ENCODE measurements at places on chromosomes 5 and 9.

DNA sequence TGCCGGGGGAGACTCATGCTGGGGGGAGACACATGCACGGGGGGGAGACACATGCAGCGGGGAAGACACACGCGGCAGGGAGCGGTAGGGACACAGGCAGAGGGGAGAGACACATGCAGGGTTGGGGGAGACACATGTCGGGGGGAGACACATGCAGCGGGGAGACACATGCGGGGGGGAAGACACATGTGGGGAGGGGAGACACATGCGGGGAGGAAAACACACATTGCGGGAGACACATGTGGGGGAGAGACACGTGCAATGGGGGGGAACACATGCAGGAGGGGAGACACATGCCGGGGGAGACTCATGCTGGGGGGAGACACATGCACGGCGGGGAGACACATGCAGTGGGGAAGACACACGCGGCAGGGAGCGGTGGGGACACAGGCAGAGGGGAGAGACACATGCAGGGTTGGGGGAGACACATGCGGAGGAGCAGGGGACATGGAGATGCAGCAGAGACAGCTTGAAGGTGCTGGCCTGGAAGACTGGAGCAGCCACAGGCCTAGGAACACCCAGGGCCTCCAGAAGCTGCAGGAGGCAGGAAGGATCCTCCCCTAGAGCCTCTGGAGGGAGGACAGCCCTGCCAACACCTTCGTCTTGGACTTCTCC lies 20.3 kb upstream of the OLFM1 start:
- no peak for DNase-seq

DNA sequence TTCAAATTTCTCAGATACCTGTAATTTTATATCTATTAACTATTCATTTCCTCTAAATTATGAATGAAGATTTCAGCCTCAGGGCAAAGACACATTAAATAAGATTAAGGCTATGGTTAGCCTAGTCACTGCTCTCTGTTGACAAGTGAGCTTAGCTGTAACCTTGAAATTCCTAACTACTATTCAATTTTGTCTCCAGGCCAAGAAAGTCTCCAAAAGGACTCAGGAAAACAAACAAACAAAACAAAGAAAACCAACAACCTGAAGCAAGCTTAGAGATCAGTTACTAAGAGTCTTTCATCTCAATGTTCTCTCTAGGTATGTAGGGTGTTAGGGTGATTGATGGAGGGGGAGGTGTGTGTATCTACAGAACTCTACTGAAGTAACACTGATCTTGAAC lies 9.6 kb upstream of the CTNNAL1 start:
- DNase-seq = no peak

- DNase-seq = no peak
These were observed 390.9 kb downstream of the LRRC70 start for GRCh38 chr5:62969409-62970120.

DNA sequence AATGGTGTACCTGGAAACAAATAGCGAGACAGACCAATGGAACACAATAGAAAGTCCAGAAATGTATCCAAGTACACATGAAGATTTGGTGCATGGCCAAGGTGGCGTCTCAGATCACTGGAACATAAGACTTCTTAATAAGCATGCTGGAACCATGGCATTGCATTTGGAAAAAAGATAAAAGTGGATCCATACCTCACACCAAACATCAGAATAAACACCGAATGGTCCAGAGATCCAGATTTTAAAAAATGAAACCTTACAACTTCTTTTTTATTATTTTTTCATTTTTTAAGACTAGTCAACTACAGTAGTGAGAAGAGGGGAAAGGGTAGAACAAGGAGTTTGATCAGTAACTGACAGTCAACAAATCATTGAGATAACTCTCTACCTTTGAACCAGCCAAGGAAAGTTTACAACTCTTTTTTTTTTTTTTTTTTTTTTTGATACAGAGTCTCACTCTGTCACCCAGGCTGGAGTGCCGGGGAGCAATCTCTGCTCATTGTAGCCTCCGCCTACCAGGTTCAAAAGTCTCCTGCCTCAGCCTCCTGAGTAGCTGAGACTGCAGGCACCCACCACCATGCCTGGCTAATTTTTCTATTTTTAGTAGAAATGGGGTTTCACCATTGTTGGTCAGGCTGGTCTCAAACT lies 8.8 kb upstream of the DUSP1 start:
- no peak for DNase-seq

GRCh38 chr5:138336952-138337684 lies 948 bp upstream of the FAM53C start:
- DNase-seq = no peak

GRCh38 chr5:180626661-180627385 lies 22.6 kb downstream of the FLT4 start:
- DNase-seq = no peak

- DNase-seq = no peak
These were observed 661.6 kb downstream of the LRRC70 start for GRCh38 chr5:63240063-63240755.

GRCh38 chr9:34158362-34158869 lies 20.4 kb upstream of the UBAP1 start:
- no peak for DNase-seq

- DNase-seq = no peak
These were observed 117.9 kb downstream of the CDC42SE2 start for GRCh38 chr5:131381777-131382176.

GRCh38 chr5:28729067-28729466 lies 1690.7 kb upstream of the CDH9 start:
- no peak for DNase-seq

DNA sequence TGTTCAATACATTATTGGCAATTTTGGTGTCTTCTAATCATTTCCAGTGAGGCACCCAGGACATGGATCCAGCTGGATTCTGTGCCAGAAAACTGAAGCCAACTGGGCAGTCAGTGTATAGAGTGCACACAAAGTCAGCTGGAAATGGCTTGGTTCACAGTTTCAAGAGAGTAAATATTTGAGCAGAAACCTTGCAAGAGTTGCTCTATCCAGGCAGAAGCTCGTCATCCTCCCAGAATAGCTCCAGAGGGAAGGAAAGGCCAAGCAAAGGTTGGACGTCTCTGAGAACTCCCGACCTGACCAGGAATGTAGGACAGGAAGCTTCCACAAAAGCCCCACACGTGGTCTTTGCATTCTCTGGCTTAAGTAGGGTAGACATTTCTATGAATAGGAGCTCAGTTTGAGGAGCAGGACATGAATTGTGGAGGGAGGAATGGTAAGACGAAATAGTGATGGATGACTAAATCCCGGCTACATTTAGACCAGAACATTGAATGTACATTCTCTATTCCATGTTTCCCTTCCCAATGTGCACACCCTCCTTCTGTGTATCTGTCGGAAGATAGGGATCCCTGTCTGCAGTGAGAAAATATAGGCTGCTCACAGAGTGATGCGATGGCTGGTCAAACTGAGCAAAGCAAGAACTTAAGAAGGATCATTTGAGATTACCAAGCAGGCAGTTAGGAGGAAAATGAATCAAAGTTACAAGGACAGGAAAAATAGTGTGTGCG lies 72.7 kb upstream of the FCN2 start:
- no peak for DNase-seq

Data from NCI-H1092 (cell line).